ENCODE measurements at places on chromosomes 3 and 15.

DNA sequence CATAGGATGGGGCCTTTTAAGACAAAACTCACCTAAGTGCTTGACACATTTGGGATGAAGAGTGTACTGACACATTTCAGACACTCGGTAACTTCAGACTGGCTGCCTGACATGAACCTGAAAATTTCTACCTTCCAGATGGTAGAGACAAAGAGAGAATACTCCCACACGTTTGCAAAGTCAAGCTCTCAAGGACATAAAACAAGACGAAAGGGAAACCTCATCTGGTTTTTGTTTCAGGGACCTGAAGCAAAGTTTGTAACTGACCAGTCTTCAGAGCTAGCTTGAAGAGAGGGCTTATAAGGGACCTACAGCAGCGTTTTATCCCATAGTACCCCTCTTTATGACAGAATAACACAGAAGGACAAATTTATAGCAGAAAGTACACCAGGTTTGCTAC is 41.9 kb downstream of the ZNF621 start:
- no peak overlapping the region for H3K27ac ChIP-seq
- no peak for DNase-seq
- H3K36me3 ChIP-seq, result no peaks in the 10 kb centered on the region
- no peaks in the 10 kb centered on the region for H3K27me3 ChIP-seq
- no peak overlapping the region for H3K4me3 ChIP-seq
- no peaks in the 10 kb centered on the region for H3K4me1 ChIP-seq

DNA sequence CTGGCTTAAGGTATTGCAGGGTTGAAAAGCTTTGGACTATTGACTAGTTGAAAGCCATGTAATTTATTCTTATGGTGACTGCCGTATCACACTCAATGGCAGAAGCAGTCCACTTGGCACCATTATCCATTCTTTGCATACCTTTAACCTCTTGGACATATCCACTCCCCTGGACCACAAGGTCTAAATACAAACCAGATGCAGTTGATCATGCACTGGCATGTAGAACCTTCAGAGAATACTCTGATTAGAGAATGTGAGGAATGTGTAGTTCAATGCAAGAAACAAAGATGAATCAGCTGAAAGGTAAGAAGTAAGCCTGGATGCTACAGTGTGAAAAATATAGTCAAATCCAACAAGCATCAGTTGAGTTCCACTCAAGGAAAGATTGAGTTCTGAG is 93.1 kb downstream of the FRMD5 start:
- H3K27ac ChIP-seq, result no peak overlapping the region
- no peaks in the 10 kb centered on the region for H3K36me3 ChIP-seq
- peaks cover 2% of the 10 kb centered on the region for H3K4me1 ChIP-seq
- DNase-seq, result no peak
- no peaks in the 10 kb centered on the region for H3K27me3 ChIP-seq

DNA sequence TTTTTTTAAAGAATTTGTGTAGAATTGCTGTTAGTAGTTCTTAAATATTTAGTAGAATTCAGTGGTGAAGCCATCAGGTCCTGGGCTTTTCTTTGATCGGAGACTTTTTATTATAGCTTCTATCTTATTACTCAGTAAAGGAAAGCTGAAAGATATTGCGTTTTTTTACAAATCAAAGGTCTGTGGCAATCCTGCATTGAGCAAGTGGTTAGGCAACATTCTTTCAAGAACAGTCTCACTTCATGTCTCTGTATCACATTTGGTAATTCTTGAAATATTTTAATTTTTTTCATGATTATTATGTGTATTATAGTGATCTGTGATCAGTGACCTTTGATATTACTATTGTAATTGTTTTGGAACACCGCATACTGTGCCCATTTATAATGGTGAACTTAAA is 140.8 kb downstream of the UNC13C start:
- no peaks in the 10 kb centered on the region for H3K36me3 ChIP-seq
- H3K4me1 ChIP-seq, result no peaks in the 10 kb centered on the region
- no peak overlapping the region for H3K27ac ChIP-seq
- no peaks in the 10 kb centered on the region for H3K27me3 ChIP-seq

- no peak overlapping the region for H3K4me3 ChIP-seq
- H3K27me3 ChIP-seq, result no peaks in the 10 kb centered on the region
- no peak for DNase-seq
Measured at GRCh38 chr3:194961571-194961970, 275.9 kb downstream of the FAM43A start.

DNA sequence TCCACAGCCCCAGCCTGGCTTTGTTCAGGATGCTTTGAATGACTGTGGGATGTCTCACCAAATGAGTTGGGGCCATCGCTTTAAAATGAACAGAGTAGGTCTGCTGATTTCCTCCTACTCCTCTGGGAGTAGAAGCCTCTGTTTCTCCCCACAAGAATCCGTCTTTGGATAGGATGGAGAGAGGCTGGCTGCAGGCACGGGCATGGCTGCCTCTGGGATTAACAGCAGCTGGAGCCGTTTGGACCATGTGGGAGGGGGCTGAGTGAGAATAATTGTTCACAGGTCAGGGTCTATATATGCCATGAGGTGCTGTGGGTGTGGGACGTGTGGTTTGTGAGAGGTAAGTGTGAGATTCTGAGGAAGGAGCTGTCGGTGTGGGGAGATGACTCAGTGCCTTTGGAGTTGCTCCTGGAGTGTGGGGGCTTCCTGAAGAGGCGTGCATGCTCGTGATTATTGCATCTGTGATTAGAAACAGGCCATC is 48.0 kb upstream of the APEH start:
- H3K36me3 ChIP-seq, result no peaks in the 10 kb centered on the region
- H3K27me3 ChIP-seq, result no peaks in the 10 kb centered on the region
- DNase-seq, result no peak

DNA sequence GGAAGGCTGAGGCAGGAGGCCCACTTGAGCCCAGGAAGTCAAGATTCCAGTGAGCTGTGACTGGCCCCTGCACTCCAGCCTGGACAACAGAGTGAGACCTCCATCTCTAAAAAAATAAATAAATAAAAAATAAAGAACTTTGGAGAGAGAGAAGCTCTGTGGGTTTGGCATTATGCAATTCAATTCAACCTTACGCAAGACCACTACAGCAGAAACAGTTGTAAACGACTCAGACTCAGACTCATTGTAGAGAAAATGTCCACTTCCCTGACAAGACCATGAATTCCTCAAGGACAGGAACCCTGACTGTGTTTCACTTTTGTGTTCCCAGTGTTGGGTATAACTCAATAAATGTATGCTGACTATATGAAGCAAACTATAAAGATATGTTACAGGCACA is 90.3 kb upstream of the C3orf80 start:
- no peaks in the 10 kb centered on the region for H3K27me3 ChIP-seq
- DNase-seq, result no peak
- no peak overlapping the region for H3K4me3 ChIP-seq
- no peak overlapping the region for H3K27ac ChIP-seq
- H3K36me3 ChIP-seq, result no peaks in the 10 kb centered on the region
